ENCODE measurements at places on chromosomes 6 and 20.

DNA sequence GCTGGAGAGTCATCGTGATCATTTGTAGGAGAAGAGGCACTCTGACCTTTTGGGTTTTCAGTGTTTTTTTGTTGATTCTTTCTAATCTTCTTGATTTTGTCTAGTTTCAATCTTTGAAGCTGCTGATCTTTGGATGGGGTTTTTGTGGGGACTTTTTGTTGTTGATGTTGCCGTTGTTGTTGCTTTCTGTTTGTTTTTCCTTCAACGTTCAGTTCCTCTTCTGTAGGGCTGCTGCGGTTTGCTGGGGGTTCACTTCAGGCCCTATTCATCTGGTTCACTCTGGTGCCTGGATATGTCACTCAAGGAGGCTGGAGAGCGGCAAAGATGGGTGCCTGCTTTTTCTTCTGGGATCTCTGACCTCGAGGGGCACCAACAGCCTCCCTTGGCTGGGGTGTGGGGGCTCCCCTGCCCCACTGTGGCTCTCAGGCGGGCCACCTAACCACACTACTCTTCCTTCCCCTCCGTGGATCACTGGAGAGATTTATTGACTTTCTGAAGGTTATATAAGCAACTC, 21.5 kb upstream of the TMEM244 start:
- no peak overlapping the region for H3K27ac ChIP-seq
- no peaks in the 10 kb centered on the region for H3K36me3 ChIP-seq
- no peak overlapping the region for H3K4me3 ChIP-seq
- no peak for DNase-seq
- no peaks in the 10 kb centered on the region for H3K4me1 ChIP-seq

- no peaks in the 10 kb centered on the region for H3K27me3 ChIP-seq
- H3K36me3 ChIP-seq, result no peaks in the 10 kb centered on the region
- DNase-seq, result peak; percentile 95
- peaks cover 13% of the 10 kb centered on the region for H3K4me1 ChIP-seq
Measured at GRCh38 chr20:50292591-50293283, 102.1 kb downstream of the CEBPB start.

- DNase-seq, result no peak
- no peaks in the 10 kb centered on the region for H3K36me3 ChIP-seq
- no peaks in the 10 kb centered on the region for H3K27me3 ChIP-seq
- no peak overlapping the region for H3K27ac ChIP-seq
- H3K4me1 ChIP-seq, result peaks cover 3% of the 10 kb centered on the region
Measured at GRCh38 chr6:149489967-149490366, 5.2 kb upstream of the ZC3H12D start.

DNA sequence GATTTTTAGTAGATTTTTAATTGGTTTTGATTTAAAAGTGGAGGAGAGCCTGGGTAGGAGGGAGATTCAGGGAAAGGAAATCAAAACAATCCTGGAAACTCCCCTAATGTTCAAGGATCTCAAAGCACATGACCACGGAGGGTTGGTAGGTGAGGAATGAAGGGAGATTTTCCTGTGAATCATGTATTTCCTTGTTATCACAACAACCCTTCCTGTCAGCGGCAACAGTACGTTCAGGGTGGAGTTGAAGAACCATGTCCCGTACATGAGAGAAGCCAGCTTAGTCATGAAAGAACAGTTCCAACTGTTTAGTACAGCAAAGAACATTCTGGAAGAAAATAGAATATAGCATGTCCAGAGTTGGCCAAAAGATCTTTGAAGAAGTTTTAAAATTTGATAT, 79.4 kb upstream of the SCAF8 start:
- peak; percentile 78 for DNase-seq
- H3K36me3 ChIP-seq, result no peaks in the 10 kb centered on the region
- no peaks in the 10 kb centered on the region for H3K27me3 ChIP-seq
- H3K4me3 ChIP-seq, result no peak overlapping the region

- peaks cover 25% of the 10 kb centered on the region for H3K4me1 ChIP-seq
- H3K4me3 ChIP-seq, result peak overlapping the region; percentile 64
- H3K36me3 ChIP-seq, result no peaks in the 10 kb centered on the region
- no peaks in the 10 kb centered on the region for H3K27me3 ChIP-seq
- no peak overlapping the region for H3K27ac ChIP-seq
Measured at GRCh38 chr6:44128020-44128917, 915 bp downstream of the TMEM63B start.

- DNase-seq, result no peak
- no peak overlapping the region for H3K27ac ChIP-seq
- H3K4me1 ChIP-seq, result no peaks in the 10 kb centered on the region
- H3K27me3 ChIP-seq, result no peaks in the 10 kb centered on the region
- no peak overlapping the region for H3K4me3 ChIP-seq
- H3K36me3 ChIP-seq, result no peaks in the 10 kb centered on the region
Measured at GRCh38 chr6:52160472-52161104, 25.6 kb upstream of the IL17A start.

GRCh38 chr6:137423451-137424168, 70.6 kb downstream of the OLIG3 start:
- no peaks in the 10 kb centered on the region for H3K36me3 ChIP-seq
- no peaks in the 10 kb centered on the region for H3K4me1 ChIP-seq
- no peak overlapping the region for H3K27ac ChIP-seq
- no peak for DNase-seq
- H3K27me3 ChIP-seq, result no peaks in the 10 kb centered on the region
- H3K4me3 ChIP-seq, result no peak overlapping the region

DNA sequence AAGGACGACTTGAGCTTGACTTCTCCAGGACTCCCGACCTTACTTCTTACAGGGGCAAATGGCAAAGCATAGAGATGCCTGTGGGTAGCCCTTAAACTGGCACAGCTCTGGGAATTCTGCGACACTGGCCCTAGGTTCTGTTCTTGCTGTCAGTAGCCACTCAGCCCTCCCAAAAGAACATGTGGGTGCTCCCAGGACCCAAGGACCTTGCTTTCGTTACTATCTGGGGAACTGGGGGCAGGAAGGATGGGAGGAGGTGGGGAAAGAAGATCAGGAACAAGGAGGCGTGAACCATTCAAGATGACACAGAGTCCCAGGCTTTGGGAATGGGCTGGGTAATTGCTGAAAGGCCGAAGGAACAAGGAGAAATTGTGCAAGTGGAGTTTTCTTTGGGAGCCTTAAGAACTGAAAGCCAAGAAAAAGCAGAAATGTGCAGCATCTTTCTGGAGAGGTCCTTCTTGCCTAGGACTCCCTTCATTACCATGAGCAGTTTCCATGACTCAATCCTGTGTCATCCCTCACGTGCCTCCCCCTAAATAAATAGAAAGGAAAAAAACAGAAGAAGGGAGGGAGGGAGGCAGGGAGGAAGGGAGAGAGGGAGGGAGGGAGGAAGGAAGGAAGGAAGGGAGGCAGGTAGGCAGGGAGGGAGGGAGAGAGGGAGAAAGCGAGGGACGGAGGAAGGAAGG, 284.6 kb upstream of the FOXQ1 start:
- no peaks in the 10 kb centered on the region for H3K27me3 ChIP-seq
- H3K36me3 ChIP-seq, result no peaks in the 10 kb centered on the region
- no peaks in the 10 kb centered on the region for H3K4me1 ChIP-seq
- DNase-seq, result no peak

Measured in astrocyte (in vitro differentiated cells and primary cell).